ENCODE measurements at places on chromosomes 2 and 18.

GRCh38 chr2:110838657-110839384 is 106.4 kb downstream of the ACOXL start:
- DNase-seq = no peak

DNA sequence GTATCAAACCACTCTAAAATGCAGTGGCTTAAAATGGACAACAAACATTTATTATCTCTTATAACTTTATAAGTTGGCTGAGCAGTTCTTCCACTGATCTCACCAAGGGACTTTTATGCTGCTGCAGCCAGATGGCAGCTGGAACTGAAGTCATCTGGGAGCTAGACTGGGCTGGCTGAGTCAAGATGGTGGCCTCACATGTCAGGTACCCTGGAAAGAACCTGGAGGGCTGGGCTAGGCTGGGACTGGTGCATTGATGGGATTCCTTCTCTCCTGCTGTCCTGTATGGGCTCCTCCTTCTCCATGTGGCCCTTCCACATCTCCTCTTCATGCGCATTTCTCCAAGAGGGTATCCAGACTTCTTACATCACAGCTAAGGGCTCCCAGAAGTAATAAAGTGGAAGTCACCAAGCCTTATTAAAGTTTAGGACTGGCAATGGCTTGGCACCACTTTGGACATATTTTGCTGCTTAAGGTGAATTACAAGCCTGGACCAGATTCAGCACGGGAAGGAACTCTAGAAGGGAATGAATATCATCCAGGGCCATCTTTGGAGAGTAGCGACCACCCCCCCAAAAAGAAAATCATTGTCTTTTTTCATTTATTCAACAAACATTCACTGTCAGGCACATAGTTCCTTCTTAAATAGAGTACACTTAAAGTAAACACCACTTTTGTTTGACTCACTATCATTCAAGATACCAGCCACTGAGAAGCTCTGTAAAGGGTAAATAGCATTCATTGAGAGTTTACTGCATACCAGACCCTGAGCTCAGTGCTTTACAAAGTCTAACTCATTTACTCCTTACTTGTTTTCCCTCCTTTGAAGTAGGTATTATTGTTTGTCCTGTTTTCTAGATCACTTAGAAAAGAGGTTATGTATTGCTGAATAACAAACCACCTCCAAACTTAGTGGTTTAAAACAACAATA is 138.0 kb downstream of the ZFP36L2 start:
- DNase-seq = no peak

DNA sequence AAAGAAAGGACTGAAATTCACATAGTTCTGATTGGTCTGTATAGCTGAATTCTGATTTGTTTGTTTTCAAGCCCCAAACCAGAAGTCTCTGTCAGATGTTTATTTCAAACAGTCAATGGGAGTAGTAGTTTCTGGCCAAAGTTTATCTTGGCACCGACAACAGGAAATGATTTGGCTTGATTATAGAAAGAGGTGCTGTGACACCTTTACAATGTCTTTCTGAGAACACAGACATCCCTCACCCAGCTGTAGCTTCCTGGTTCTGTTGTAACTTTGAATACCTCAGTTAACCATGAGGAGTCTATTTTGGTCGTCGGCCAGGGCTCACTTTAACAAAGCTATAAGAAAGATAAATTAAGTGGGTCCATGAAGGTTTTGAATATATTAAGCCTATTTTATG is 545.0 kb upstream of the ZNF804A start:
- no peak for DNase-seq

GRCh38 chr2:215404348-215405012 is 31.4 kb downstream of the FN1 start:
- DNase-seq = no peak

DNA sequence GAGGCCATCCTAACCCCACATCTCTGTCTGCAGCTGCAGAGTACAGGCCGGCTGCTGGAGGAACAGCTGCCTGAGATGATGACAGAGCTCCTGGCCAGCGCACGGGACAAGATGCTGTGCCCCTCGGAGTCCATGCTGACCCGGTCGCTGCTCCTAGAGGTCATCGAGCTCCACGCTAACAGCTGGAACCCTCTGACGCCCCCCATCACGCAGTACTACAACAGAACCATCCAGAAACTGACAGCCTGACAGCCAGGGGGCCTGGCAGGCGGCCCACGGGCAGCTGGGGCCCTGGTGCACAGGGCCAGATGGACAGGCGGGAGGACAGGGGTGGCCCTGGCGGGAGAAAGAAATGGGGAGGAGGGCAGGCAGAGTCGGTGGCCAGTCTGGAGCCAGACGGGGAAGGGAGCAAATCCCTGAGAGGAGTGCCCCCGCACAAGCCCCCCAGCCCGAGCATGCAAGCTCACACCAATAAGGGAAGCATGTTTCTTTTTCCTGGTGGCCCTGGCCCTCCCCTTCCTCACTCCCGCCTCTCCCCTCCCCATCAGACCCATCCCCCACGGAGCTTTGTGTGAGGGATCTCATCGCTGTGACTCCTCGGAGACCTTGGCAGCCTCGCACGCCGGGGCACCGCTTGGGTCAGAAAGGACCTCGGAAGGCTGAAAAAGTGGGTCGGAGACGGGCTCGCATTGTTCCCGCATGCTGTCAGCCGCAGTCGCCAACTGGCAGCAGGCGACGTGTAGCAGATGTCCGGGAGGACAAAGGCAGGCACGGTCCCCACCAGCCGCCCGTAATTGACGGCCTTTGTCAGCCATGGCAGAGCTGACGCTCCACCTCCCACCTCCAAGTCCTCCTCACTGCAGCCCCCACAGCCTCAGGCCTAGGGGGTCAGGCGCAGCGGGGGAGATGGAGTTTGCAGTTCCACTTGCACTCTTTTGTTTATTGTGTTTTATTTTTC is 91.2 kb downstream of the SMAD7 start:
- DNase-seq = no peak
